ENCODE measurements at places on chromosomes 5 and 9. TPM values are rescaled to one million over a fixed set of nuclear protein-coding genes. Genes with fewer than 3 reads are reported as not detected.

The FAM153A gene
- total RNA-seq, result not detected

DNA sequence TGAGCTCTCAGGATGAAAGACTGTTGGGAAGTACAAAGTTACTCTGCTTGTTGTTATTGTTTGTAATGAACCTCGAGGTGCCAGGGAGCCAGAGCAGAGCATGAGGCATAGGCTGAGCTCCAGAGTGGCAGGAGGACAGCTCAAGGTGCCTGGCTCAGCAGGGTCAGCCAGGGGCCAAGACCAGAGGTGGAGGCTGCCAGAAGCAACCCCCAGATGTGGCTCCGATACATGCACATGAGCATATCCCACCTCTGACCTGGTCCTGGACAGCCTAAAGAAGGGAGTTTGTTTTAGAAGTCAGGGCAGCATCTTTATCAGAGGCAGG, 105.6 kb downstream of the PSD2 start:
- peak; percentile 22 for DNase-seq

- DNase-seq, result no peak
Measured at GRCh38 chr9:101601904-101602765, 7.4 kb upstream of the PPP3R2 start.

The SPINK1 gene
- 46.2 TPM for total RNA-seq

GRCh38 chr9:78320875-78321496, 24.1 kb downstream of the PSAT1 start:
- DNase-seq, result no peak

GRCh38 chr9:32968101-32969011, 33.1 kb downstream of the APTX start:
- peak; percentile 46 for DNase-seq

The AGPAT2 gene
- total RNA-seq, result 544 TPM

The LPAR1 gene
- 25.0 TPM for total RNA-seq

- DNase-seq, result no peak
Measured at GRCh38 chr5:64206653-64207052, 41.0 kb downstream of the RNF180 start.

The ENC1 gene
- total RNA-seq, result 123 TPM

The CDKN2B-AS1 gene
- total RNA-seq, result 80.0 TPM

GRCh38 chr9:95930277-95930676, 54.8 kb downstream of the ERCC6L2 start:
- no peak for DNase-seq

DNA sequence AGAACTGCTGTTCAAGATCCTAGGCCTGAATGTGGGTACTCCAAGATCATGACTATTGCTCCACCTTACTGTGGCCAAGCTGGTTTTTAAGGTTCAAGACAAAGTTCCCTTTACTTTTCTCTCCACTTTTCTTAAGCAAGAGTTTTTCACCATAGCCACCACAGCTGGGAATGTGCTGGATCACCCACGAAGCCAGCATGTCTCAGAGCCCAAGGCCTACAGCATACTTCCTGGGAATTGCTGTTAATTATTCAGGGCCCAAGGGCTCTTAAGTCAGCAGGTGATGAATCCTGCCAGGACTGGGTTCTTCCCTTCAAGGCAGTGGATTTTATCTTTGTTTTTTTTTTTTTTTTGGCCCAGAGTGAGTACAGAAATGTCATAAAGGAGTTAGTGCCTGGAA, 149.4 kb upstream of the TUSC1 start:
- DNase-seq, result no peak

GRCh38 chr5:35248843-35249780, 18.8 kb upstream of the PRLR start:
- DNase-seq, result no peak

The ANXA2R gene
- 3.9 TPM for total RNA-seq

The SHB gene
- 21.5 TPM for total RNA-seq

The FER gene
- 104 TPM for total RNA-seq

- no peak for DNase-seq
Measured at GRCh38 chr5:1651971-1652872, 128.5 kb upstream of the LPCAT1 start.

- no peak for DNase-seq
Measured at GRCh38 chr9:37102486-37102885, 17.9 kb upstream of the ZCCHC7 start.

The KLHL9 gene
- 17.1 TPM for total RNA-seq

GRCh38 chr5:17185773-17186172, 31.7 kb upstream of the BASP1 start:
- DNase-seq, result no peak

GRCh38 chr5:93596676-93597490, 13.9 kb downstream of the NR2F1 start:
- DNase-seq, result no peak

The MLANA gene
- not detected for total RNA-seq

GRCh38 chr5:78923622-78923970, 61.5 kb downstream of the ARSB start:
- DNase-seq, result no peak

GRCh38 chr9:131402073-131402472, 8.2 kb downstream of the PRRC2B start:
- DNase-seq, result no peak

The SLC2A6 gene
- 2.8 TPM for total RNA-seq

GRCh38 chr5:83522446-83522845, 50.9 kb downstream of the VCAN start:
- no peak for DNase-seq

- DNase-seq, result no peak
Measured at GRCh38 chr9:109969011-109969410, 189.0 kb downstream of the PALM2AKAP2 start.

GRCh38 chr9:88586452-88586851, 51.5 kb downstream of the NXNL2 start:
- DNase-seq, result no peak

The GRM6 gene
- not detected for total RNA-seq

GRCh38 chr5:88539693-88540365, 271.2 kb upstream of the TMEM161B start:
- no peak for DNase-seq

DNA sequence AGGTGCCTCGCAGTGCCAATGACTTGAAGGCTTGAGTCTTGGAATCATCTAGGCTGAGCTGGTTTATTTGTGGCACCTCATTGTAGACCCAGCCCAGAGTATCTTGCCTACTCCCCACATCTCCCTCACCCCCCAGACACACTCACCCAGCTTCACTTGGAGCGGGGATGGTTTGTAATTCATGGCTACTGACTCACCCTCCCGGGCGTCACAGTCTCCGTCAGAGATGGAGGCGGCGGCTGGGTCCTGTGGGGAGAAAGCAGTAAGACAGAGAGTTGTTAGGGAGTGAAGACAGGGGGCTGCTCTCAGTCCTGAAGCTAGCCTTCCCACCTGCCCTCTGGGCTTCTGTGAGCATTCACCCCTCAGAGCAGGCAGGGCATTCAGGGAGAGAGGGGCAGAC, 29.0 kb upstream of the MYORG start:
- DNase-seq, result no peak

- DNase-seq, result no peak
Measured at GRCh38 chr9:89621676-89622075, 16.9 kb downstream of the GADD45G start.

The TIMD4 gene
- not detected for total RNA-seq
